Breast epithelium (tissue), 4 donors: ENCODE measurements at places on chromosomes 12 and 14. TPM values are rescaled to one million over a fixed set of nuclear protein-coding genes. Genes with fewer than 3 reads are reported as not detected.

DNA sequence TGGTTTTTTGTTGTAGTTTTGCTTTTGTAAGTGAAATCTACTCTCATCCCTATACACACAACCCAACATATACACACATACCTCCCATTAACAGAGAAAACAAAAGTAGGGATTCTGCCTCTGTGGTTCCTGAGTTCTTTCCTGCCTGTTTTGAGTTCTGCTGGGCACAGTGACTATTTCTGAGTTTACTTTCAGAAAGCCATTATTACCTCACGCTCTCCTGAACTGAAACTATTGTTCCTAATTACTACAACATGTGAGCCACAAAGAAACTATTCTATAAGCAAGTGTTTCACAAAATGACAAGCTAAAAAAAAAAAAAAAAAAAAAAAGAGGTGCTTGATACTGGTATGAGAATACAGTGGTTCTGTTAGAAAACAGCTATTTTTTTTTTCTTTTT is 110.9 kb downstream of the ALG10B start:
- H3K4me1 ChIP-seq, result no peaks in the 10 kb centered on the region
- no peaks in the 10 kb centered on the region for H3K27me3 ChIP-seq
- no peak overlapping the region for H3K4me3 ChIP-seq

IL22 gene
- total RNA-seq, result not detected

- H3K27me3 ChIP-seq, result no peaks in the 10 kb centered on the region
- H3K4me1 ChIP-seq, result no peaks in the 10 kb centered on the region
- no peak overlapping the region for H3K4me3 ChIP-seq
- DNase-seq, result no peak
- H3K36me3 ChIP-seq, result no peaks in the 10 kb centered on the region
Measured at GRCh38 chr12:33770652-33771051, 251.6 kb upstream of the ALG10 start.

GRCh38 chr12:30806989-30807694 is 52.4 kb upstream of the CAPRIN2 start:
- H3K27me3 ChIP-seq, result no peaks in the 10 kb centered on the region
- H3K4me1 ChIP-seq, result no peaks in the 10 kb centered on the region
- H3K27ac ChIP-seq, result no peak overlapping the region
- no peaks in the 10 kb centered on the region for H3K36me3 ChIP-seq
- no peak overlapping the region for H3K4me3 ChIP-seq

DNA sequence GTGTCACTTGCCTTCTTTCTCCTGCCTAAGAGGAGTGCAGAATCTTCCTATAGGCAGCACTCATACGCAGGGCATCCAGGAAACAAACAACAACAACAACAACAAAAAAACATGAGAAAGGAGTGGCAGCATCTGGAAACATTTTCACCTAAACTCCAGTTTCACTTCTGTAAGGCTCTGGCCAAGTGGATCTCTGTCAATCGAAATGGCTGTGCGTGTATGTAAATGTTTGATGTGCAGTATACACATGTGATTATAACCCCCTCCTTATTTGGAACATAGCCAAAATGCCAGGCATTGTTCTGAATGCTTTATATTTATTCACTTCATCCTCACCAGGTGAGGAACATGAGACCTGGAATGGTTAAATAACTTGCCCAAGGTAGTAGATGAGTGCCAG is 76.8 kb downstream of the COX16 start:
- no peak overlapping the region for H3K4me3 ChIP-seq
- no peak for DNase-seq
- H3K36me3 ChIP-seq, result no peaks in the 10 kb centered on the region
- H3K27ac ChIP-seq, result no peak overlapping the region
- H3K4me1 ChIP-seq, result no peaks in the 10 kb centered on the region

KRT77 gene
- total RNA-seq, result 0.48 TPM

GRCh38 chr14:60637479-60638315 is 11.6 kb downstream of the SIX1 start:
- H3K4me1 ChIP-seq, result no peaks in the 10 kb centered on the region
- no peak overlapping the region for H3K27ac ChIP-seq
- no peaks in the 10 kb centered on the region for H3K36me3 ChIP-seq
- peak overlapping the region; percentile 36 for H3K4me3 ChIP-seq
- H3K27me3 ChIP-seq, result peaks cover 60% of the 10 kb centered on the region

DNA sequence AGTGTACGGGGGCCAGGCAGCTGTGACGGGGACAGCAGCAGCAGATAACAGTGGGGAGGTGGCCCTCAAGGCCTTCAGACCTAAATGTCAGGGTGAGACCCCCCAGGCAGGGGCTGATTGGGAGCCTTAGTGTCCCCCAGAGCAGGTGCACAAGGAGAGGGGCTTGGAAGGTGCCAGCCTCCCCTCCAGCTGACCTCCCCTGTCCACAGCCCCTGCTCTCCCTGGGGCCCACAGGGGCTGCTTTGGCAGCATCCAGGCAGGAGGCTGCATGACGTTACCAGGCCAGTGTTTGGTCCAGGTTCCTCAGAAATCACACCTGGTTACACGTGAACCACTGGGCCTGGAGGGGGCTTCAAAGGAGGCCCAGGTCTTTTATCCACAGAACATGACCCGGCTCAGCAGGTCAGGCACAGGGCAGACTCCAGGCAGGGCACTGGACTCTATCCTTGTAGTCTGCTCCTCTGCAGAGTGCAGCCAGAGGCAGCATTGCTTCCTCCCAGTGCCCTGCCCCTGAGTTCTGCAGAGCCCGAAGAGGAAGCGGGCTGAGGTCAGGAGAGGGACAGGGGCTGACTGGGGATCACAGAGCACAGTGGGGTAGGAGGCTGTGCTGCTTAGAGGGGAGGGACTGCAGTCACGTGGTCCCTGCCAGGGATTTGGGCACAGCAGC is 2.6 kb upstream of the TRMT61A start:
- H3K36me3 ChIP-seq, result no peaks in the 10 kb centered on the region
- no peak overlapping the region for H3K27ac ChIP-seq
- DNase-seq, result no peak
- no peak overlapping the region for H3K4me3 ChIP-seq
- no peaks in the 10 kb centered on the region for H3K27me3 ChIP-seq

- no peaks in the 10 kb centered on the region for H3K36me3 ChIP-seq
- DNase-seq, result no peak
- no peak overlapping the region for H3K27ac ChIP-seq
- H3K4me1 ChIP-seq, result no peaks in the 10 kb centered on the region
- peaks cover 5% of the 10 kb centered on the region for H3K27me3 ChIP-seq
- no peak overlapping the region for H3K4me3 ChIP-seq
Measured at GRCh38 chr12:108193493-108193892, 64.4 kb downstream of the WSCD2 start.

ERBB3 gene
- 119 TPM for total RNA-seq

CFAP54 gene
- 2.9 TPM for total RNA-seq

DNA sequence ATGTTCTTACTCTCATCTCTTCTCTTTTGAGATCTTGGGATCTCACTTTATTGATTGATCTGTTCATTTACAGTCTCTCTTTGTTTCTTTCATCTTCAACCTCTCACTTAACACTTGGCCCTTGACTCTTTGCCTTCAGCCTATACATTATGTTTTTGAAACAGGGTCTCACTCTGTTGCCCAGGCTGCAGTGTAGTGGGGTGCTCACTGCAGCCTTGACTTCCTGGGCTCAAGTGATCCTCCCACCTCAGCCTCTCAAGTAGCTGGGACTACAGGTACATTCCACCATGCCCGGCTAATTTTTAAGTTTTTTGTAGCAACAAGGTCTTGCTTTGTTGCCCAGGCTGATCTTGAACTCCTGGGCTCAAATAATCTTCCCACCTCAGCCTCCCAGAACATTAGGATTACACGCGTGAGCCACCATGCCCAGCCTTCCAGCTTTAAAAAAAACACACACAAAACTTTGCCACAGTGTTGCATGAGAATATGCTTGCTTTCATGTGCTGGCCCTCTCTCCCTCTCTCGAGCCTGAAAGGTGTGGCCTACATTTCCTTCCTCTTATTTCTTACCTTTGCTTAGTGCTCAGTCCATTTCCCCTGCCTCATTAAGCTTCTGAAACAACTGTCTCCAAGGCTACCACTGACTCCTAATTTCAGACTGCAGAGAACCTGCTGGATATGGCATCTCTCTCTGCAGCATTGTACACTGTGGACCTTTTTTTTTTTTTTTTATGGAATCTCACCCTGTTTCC is 9.9 kb downstream of the DIP2B start:
- H3K4me1 ChIP-seq, result no peaks in the 10 kb centered on the region
- no peaks in the 10 kb centered on the region for H3K27me3 ChIP-seq
- H3K36me3 ChIP-seq, result no peaks in the 10 kb centered on the region
- H3K4me3 ChIP-seq, result no peak overlapping the region
- H3K27ac ChIP-seq, result no peak overlapping the region
- DNase-seq, result no peak

DNA sequence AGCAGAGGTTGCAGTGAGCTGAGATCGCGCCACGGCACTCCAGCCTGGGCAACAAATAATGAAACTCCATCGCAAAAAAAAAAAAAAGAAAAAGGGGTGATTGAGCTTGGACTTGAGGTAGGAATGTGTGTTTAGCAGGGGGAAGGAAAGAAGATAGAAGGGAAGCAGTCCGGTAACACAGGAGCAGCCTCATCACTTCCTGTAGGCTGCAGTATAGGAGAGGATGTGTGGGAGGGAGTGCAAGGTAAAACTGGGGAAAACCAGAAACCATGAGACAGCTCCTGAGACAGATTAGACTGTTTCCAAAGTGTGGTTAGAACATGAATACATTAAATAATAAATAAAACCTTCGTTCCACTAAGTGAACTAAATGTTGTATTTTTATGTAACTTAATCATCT is 49.2 kb downstream of the FGD4 start:
- no peaks in the 10 kb centered on the region for H3K36me3 ChIP-seq
- H3K27me3 ChIP-seq, result no peaks in the 10 kb centered on the region
- DNase-seq, result no peak
- H3K4me3 ChIP-seq, result no peak overlapping the region
- H3K4me1 ChIP-seq, result no peaks in the 10 kb centered on the region

DNA sequence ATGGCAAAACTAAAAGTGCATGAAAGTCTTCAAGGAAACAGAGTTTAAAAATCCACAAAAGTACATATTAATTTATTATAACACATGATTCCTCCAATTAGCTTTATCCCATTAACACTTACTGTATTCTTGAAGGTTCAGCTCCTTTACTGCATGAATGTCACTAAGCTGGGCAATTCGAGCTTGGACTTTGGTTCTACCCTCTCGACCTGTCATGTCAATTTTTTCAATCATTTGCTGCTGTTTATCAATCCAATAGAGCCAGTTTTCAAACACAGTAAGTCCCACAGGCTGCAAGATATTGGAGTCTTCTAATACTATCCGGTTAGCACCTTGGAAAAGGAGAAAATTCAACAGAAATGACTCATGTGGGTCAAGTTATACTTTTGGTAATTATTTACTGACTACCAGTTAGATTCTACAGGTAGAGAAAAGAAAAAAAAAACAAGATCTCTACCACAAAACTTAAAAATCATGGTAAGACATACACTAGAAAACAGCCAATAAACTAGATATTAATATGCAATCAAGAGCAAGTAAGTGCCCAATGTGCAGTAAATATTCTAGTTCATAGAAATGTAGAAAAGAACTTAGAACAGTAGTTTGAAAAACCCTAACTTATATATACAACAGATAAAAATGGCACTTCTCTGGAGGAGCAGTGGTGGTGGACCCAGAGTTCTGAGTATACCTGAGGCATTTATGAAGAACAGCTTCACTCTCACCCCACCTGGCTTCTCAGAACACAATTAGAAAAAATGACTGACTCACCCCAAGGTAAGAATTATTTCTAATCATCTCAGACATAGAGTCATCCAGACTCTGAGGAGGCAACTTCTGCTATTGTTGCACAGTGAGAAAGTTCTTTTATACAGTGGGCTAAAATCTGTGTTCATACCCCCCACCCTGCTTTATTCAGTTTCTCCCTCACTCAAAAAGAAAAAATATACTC is 67.7 kb downstream of the BCL2L14 start:
- H3K27ac ChIP-seq, result no peak overlapping the region
- no peaks in the 10 kb centered on the region for H3K36me3 ChIP-seq
- H3K27me3 ChIP-seq, result no peaks in the 10 kb centered on the region
- H3K4me3 ChIP-seq, result no peak overlapping the region
- H3K4me1 ChIP-seq, result no peaks in the 10 kb centered on the region
- DNase-seq, result no peak

DNA sequence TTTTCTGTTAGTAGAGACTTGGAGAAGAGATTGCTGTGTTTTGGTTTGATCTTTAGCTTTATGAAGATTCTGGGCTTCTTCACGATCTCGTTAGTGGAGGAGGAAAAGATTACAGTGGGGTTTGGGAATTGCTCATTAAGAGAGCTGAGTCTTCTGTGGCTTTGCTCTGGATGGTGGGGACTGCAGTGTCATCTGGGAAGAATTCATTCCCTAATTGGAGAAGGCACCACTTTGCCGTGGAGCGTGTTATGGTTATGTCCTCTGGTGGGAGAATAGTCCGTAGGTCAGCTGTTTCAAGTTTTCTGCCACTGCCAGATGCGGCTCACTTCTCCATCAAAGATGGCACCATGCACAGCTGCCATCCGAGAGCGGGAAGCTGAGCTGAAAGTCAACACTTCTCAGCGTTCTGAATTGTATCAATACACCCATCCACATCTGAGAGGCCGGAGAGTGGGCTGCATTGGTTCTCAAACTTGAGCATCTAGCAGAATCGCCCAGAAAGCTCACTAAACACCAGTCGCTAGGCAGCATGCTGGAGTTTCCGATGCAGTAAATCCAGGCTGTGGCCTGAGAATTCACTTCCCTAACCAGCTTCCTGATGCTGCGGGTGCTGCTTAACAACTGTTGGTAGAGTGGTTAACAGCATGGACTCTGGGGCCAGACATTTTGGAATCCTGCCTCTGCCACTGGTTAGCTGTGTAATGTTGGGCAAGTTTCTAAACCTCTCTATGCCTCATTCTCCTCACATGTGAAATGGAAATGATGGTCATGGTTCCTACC is 117.8 kb downstream of the PLXNC1 start:
- H3K27me3 ChIP-seq, result no peaks in the 10 kb centered on the region
- no peak overlapping the region for H3K4me3 ChIP-seq
- H3K36me3 ChIP-seq, result no peaks in the 10 kb centered on the region
- H3K4me1 ChIP-seq, result peaks cover 6% of the 10 kb centered on the region
- peak overlapping the region; percentile 67 for H3K27ac ChIP-seq
- no peak for DNase-seq

DNA sequence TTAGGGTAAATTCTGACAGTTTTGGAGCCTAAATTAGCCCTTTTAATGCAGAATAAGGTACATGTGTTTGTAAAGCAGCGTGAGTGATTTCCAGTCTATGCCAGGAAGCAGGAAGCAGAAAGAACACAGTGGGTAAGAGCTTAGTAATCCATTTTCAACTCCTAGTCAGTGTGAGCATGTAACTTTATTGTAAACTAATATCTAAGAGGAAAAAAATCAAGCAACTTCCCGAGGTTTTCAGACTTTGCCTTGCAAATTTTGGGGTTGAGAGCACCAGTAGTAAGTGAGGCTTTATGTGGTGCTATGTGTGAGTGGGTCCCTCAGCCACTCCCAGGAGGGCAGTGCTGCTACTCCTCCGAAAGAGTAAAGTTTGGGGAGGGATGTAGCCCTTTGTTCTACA is 2.9 kb downstream of the CIPC start:
- H3K4me3 ChIP-seq, result no peak overlapping the region
- peak overlapping the region; percentile 99 for H3K27ac ChIP-seq
- peaks cover 18% of the 10 kb centered on the region for H3K4me1 ChIP-seq
- no peaks in the 10 kb centered on the region for H3K27me3 ChIP-seq
- no peak for DNase-seq

KLRK1 gene
- 7.0 TPM for total RNA-seq
